ENCODE measurements at places on chromosomes 12 and 14.

- no peak for DNase-seq
Measured at GRCh38 chr14:55381561-55381960, 30.1 kb downstream of the ATG14 start.

- DNase-seq: no peak
Measured at GRCh38 chr12:113634474-113634873, 162.8 kb upstream of the LHX5 start.

GRCh38 chr12:109443794-109444193 is 33.3 kb downstream of the KCTD10 start:
- no peak for DNase-seq

DNA sequence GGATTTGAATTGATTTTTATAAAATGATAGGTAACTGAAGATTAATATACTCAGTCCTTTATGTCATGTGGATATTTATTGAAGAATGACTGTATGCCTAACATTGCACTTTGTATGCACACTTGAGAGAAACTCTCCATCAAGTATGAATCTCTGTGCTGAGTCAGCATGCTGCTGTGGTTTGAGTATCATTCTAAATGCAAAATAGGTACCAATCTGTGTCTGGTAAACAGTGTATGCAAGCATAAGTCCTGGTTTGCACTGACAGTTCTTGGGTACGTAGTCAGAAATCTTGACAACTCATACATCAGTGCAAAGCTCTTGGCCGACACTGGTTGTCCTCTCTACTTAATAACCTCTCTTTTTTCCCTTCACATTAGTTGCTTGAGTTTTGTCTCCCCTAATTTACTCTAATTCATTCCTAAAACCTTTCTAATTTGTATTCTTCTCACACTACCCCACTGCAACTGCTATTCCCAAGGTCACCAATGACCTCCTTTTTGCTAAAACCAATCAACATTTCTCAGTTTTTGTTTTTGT is 21.8 kb downstream of the MGAT4C start:
- no peak for DNase-seq

DNA sequence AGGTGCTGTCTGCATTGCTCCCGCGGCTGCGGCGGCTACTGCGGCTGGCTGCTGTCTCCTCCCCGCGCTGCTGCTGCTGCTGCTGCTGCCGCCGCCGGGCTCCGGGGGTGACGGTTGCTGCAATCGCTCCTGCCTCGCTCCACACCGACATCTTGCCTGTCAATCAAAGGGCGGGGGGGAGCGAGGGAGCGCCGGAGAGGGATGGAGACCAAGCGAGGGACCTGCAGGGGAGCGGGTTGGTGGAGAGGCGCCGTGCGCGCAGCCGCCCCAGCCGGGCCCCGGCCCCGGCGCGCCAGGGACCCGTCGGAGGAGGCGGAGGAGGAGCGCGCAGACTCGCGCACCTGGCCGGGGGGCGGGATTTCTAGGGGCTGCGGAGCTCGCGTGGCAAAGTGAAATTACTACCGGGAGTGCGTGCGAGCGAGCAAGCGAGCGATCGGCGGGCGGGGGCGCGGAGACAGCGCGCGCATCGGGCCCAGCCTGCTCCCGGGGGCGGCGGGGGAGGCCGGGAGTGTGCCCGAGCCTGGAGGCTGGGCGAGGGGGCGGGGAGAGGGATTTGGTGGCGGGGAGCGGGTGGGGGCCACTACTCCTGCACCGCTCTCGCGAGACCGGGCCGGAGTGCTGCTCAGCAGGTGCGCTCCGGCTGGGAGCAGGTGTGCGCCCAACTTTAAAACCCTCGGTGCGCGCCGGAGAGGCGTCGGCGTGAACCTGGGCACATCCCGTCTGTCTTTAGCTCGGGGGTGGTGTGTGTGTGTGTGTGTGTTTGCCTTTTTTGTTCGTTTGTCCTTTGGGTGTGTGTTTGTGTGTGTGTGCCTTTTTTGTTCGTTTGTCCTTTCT is at the start of gene KSR2:
KSR2 (minus strand) TSS at position 165 of the 834 bp plus-strand sequence. CDS start 735 bp downstream, outside the sequence.
- DNase-seq: no peak

DNA sequence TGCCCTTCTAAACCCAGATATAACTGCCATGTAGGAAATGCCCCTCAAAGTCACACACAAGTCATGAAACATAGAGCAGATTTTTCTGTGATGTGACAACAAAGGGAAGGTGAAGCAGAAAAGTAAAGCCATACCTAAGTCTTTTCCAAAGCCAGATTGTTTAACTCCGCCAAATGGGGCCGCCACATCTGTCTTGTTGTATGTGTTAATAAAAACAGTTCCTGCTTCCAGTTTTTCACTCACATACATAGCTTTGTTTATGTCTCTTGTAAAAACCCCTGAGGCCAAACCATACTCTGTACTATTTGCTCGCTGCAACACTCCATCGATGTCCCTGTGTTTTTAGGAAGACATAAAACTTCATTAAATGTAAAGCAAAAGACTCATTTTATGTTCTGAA is 40.3 kb downstream of the NOPCHAP1 start:
- no peak for DNase-seq

- DNase-seq: no peak
Measured at GRCh38 chr14:24280797-24281460, 9.5 kb upstream of the RABGGTA start.

DNA sequence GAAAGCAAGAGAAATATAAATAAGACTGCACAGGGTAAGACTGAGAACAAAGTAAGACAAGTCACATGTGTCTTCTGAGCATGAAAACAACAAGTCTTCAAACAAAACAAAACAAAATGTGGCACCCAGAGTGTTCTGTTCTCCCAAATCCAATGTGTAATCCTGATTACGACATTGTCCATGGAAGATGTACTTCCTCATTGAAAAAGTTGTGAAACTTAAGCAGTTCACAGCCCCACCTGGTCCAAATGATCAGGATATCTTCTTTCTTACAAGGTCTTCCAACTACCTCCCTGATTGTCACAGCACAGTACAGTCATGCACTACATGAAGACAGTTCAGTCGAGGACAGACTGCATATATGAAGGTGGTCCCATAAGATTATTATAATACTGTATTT is 23.3 kb upstream of the NEK9 start:
- peak; percentile 52 for DNase-seq

GRCh38 chr12:65122703-65123102 is 1.6 kb upstream of the WIF1 start:
- DNase-seq: no peak

GRCh38 chr14:98909251-98909944 is 362.6 kb downstream of the BCL11B start:
- DNase-seq: no peak

GRCh38 chr12:122326586-122326985 is 60.3 kb upstream of the VPS33A start:
- DNase-seq: no peak

GRCh38 chr12:47021298-47021697 is 58.1 kb upstream of the PCED1B start:
- peak; percentile 67 for DNase-seq

- no peak for DNase-seq
Measured at GRCh38 chr12:115811929-115812328, 465.6 kb downstream of the MED13L start.

GRCh38 chr14:60051721-60052221 is 40.0 kb upstream of the PCNX4 start:
- DNase-seq: no peak

DNA sequence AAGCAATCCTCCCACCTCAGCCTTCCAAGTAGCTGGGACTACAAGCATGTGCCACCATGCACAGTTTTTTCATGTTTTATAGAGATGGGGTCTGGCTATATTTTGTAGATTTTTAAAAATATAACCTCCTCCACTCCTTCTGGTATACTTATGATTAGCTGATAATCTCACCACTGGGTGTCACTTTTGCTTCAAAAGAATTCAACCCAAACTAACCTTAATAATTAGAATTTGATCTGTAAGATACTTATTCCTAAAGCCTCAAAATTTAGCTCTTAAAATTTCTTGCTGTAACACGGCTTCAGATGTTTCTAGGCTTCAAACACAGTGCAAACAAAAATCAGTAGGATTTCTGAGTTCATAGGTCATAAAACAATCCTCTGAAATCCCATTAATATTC is 130.3 kb downstream of the CEP83 start:
- DNase-seq: no peak

DNA sequence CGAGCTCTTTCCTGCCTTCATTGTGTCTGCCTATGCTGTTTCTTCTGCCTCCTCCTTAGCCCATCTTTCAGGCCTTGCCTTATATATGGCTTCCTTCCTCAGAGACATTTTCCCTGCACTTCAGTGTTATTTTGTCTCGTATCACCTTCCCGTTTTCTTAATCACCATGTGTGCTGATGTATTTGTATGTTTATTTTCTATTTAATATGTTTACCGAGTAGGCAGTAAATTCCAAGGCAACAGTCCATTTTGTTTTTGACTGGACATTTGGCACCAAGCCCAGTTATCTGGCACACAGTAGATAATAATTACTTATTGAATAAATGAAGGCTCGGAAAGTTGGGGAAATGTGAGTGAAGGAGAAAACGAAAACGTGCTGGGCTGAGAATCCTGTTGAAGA is 4.6 kb upstream of the POU6F1 start:
- no peak for DNase-seq

GRCh38 chr12:122232691-122233090 is 6.8 kb upstream of the DIABLO start:
- DNase-seq: no peak

DNA sequence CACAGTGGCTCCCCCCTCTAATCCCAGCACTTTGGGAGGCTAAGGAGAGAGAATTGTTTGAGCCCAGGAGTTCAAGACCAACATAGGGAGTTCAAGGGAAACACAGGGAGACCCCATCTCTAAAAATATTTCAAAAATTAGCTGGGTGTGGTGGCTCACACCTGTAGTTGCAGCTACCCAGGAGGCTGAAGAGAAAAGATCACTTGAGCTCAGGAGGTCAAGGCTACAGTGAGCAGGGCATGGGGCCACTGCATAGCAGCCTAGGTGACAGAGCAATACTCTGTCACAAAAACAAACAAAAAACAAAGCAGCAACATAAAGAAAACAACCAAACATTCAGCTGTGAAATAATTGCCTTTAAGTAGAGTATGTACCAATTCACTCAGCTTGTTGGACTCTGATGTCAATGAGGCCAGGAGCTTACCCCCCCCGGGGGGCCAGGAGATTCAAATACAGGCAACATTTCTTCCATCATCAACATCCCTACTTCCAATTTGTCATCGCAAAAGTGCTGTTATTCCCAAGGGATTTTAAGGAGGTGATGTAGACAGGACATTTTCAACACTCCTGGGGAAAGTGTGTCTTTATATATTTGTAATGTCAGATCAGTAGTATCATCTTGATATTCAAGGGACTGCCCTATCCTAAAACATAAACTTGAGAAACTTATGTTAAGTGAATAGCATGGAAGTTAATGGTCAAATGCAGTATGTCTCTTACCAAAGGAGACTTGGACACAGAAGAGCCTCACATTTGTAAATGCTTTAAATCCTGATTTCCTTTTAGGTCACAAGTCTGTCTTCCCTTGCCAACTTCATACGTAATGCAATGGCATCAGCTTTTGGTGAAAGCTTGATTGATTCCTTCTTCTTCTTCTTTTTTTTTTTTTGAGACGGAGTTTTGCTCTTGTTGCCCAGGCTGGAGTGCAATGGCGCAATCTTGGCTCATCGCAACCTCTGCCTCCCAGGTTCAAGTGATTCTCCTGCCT is 40.6 kb upstream of the AEBP2 start:
- DNase-seq: peak; percentile 35

DNA sequence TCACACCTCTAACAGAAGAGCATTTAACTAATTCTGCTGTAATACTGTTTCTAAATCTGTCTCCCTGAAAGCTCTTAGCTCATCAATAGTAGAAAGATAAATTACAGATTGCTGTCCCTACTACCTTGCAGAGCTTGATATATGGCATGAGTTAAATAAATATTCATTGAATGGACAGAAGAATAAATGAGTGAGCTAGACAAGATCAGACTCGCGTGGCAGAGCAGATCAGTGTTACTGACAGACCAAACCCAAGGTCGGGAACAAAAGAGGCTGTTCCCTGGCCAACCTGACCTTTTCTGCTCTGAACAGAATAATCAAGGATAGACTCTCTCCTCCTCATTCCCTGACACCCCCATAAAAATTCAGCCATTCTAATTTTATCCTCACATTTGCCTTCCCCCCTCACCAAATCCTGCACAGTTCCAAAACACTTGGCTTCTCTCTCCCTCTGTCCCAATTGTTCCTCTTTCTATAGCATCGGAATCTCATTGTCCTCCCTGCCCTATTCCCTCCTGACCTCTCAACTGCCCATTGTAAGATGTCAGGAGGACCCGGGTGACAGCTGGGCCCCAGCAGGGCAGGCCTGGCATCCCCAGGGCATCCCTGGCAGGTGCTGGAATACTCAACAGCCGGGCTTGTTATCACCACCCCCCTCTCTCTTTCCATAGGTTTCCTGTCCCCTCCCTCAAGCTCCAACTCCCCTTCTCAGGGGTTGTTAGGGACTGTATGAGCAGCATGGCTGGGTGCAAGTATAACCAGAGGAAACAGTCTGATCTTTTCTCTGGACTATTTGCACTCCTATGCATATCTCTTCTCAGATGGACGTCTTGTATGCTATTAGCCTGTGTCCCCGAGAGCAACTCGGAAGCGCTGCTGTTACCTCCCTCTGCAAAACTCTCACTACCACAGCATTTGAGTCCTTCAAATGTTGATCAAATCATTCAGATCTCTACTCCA is 19.9 kb downstream of the NEUROD4 start:
- no peak for DNase-seq

GRCh38 chr12:19431407-19432308 is 7.6 kb upstream of the AEBP2 start:
- DNase-seq: peak; percentile 60

GRCh38 chr12:12791756-12792369 is 6.4 kb downstream of the APOLD1 start:
- no peak for DNase-seq

DNA sequence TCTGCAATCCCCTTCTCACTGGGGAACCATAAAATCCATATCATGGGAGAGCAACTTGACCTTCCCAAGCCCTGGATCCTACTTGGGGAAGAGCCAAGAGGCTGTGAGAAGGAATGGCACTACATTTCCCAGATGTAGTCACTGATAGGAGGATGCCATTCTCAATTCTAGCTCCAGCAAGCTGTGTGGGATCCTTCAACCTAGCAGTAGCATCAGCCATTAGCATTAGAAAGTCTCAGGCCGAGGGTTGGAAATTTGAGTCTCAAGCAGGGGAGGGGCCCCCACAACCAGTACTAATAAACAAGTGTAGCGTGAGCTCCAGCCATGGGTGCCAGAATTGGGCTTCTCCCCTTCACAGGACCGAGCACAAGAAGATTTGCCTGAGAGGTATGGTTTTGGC is 84.3 kb upstream of the NELL2 start:
- DNase-seq: no peak

- no peak for DNase-seq
Measured at GRCh38 chr12:104605685-104606084, 148.9 kb downstream of the CHST11 start.

- no peak for DNase-seq
Measured at GRCh38 chr12:30816742-30817465, 62.2 kb upstream of the CAPRIN2 start.

- DNase-seq: no peak
Measured at GRCh38 chr12:94769776-94770759, 119.7 kb upstream of the TMCC3 start.

- DNase-seq: peak; percentile 55
Measured at GRCh38 chr14:51783765-51784164, 76.6 kb upstream of the GNG2 start.

- no peak for DNase-seq
Measured at GRCh38 chr12:116731801-116732200, 6.1 kb downstream of the SPRING1 start.

- no peak for DNase-seq
Measured at GRCh38 chr12:46892887-46893286, 67.1 kb upstream of the SLC38A4 start.

Data from skeletal muscle cell (primary cell).